ENCODE measurements at places on chromosomes 6 and 20.

GRCh38 chr6:81003156-81003555, 749.3 kb downstream of the TENT5A start:
- no peak for DNase-seq

- no peak for DNase-seq
Observed at GRCh38 chr6:43221046-43221972, 8.0 kb downstream of the DNPH1 start.

- peak; percentile 69 for DNase-seq
Observed at GRCh38 chr6:134678436-134678889, 271.4 kb downstream of the ALDH8A1 start.

- DNase-seq, result no peak
Observed at GRCh38 chr6:17484201-17484849, 90.9 kb downstream of the CAP2 start.

DNA sequence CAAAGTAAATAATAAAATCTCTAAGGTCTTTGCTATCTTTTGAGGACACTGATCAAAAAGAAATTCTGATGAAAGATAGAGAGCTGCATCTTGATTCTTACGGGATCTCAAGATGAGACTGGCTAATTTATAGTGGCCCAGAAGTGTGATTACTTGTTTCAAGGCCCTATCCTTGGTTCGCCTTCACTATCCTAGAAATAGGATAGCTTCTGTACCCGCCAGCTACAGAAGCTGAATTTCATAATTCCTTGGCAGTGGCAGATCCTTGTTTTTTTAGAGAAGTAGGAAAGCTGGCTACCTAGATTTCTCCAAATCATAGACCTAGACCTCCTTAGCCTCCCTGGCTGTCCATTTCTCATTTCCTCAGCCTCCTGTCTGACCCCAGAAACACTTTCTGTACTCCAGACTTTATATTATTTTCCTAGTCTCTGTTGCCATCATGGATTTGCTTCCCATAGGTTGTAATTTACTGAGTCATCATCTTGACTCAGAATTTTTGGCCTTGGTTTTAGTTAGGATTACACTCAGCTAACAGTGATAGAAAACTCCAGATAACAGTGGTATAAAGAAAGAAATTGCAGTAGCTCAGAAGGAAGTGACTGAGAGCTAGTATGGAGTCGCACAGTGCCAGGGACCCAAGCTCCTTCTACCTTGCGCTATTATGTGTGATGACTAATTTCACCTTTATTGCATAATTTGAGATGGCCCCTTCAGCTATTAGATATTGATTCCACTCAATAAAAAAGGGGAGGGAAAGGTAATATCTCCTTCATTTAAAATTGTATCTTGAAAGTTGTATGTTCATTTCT, 27.7 kb downstream of the PHF3 start:
- DNase-seq, result no peak

DNA sequence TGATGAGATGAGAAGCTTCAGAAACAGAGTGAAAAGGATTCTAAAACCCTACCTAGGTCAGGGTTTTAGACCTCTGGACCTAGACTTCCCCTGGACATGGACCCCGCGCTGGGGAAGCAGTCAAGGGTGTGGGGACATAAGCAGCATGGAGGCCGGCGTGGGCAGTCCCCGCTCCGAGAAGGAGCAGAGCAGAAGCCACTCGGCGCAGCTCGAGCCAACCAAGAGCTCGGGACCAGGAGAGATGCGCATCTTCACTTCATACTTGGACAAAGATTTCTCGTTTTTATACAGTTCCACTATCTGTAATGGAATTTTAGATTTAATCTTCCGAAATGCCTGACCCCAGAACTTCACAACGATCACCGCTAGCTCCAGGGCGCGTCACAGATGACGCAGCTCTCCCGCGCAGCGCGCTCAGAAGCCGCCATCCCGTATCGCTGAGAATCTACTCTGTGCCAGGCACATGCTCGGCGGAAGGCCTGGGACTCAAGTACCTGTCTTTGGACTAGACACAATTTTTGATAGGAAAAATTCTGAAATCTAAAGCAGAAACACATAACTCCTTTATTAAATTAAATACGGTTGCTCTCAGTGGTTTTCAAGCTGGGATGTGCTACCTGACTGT, 60.3 kb downstream of the WDR27 start:
- no peak for DNase-seq

All from globus pallidus (tissue), 1 donor.